ENCODE measurements at places on chromosomes 6 and 20. TPM values are rescaled to one million over a fixed set of nuclear protein-coding genes. Genes with fewer than 3 reads are reported as not detected.

LAMA5 gene
- total RNA-seq = 497 TPM

CDC5L gene
- total RNA-seq = 23.3 TPM

VWA7 gene
- 4.3 TPM for total RNA-seq

SPAG4 gene
- total RNA-seq = 17.6 TPM

HLA-DOA gene
- 0.08 TPM for total RNA-seq

MOCS1 gene
- 0.98 TPM for total RNA-seq

DNA sequence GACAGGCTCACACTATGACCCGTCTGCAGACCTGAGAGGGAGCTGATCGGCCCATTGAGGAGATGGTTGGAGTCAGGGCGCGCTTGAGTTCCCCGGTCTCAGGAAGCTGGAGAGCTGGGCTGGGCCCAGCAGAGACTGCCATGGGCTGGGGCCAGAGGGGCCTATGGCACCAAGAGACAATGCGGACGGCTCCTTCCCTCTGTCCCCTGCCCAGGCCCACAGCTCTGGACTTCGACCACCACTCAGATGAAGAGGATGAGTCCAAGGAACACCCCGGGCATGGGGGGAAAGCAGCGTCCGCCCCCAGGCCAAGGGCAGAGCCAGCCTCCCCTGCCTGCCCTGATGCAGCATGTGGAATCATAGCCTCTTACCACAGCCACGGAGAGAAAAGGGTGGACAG lies 40.2 kb upstream of the PHACTR3 start:
- H3K27ac ChIP-seq = no peak overlapping the region
- H3K4me3 ChIP-seq = no peak overlapping the region
- no peaks in the 10 kb centered on the region for H3K36me3 ChIP-seq
- DNase-seq = no peak

DNA sequence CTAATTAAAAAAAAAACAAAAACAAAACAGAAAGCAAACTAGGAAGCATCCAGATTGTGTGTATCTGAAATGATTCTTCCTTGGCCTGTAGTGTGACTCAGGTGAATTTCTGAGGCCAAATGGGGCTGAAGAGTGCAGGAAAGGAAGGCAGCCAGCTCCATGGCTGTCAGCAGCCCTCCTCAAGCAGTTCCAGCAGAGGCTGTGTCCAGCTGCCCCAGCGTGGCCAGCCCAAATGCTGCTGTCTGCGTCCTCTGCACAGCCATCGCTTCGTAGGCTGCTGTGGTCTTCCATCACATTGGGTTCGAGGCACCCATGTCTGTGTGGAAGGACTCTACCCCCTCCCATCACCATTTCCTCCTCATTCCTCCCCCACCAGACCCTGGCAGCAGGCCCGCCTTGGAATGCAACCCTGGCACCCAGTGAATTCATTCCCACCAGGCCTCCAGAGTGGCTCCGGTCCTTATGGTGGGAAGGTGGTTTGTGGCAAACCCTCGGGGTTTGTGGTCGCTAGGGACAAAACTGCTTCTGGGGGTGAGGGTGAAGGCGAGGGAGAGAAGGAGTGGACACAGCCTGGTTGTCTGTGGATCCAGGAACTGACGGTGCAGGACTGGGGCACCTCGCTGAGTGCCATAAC lies 81.5 kb downstream of the MYLK4 start:
- no peaks in the 10 kb centered on the region for H3K27me3 ChIP-seq
- no peaks in the 10 kb centered on the region for H3K36me3 ChIP-seq
- H3K4me3 ChIP-seq = no peak overlapping the region
- no peak overlapping the region for H3K27ac ChIP-seq
- no peak for DNase-seq
- H3K4me1 ChIP-seq = no peaks in the 10 kb centered on the region

DNA sequence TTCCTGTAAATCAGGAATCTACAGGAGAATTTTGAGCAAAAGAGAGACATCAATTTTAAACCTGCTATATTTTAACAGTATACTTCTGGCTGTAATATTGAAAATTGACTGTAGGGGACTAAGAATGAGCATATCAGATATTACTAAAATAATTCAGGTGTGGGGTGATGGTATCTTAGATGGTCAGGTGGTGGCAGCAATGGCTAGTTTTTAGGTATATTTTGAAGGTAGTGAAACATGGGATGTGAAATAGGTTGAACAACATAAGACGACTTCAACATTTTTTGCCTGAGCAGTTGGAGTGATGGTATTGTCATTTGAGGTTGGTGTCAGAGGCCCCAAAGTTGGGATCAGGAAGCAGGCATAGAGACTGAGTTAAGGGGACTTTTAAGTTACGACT lies 32.1 kb downstream of the FAM83B start:
- no peaks in the 10 kb centered on the region for H3K4me1 ChIP-seq
- peak; percentile 24 for DNase-seq
- H3K4me3 ChIP-seq = no peak overlapping the region
- H3K27ac ChIP-seq = no peak overlapping the region

DNA sequence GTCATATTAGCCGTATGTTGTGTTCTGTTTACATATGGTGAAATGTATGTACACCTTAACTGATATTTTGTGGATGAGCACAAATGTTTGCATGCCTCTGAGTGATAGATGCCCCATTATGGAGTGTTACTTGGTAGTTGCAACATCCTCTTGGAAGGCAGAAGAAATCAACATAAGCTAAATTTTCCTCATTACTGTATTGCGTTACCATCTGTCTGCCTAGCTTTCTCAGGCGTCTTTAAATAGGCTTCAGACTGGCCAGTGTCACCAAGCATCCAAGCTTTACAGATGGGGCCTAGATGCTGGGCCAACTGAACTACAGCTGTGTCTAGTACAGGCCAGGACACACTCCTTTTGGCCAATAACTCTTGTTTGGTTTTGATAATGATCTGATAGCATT lies 250.6 kb downstream of the SAMD5 start:
- H3K4me1 ChIP-seq = no peaks in the 10 kb centered on the region
- no peak overlapping the region for H3K4me3 ChIP-seq
- no peak for DNase-seq
- H3K36me3 ChIP-seq = no peaks in the 10 kb centered on the region
- no peak overlapping the region for H3K27ac ChIP-seq

- no peak overlapping the region for H3K27ac ChIP-seq
- no peaks in the 10 kb centered on the region for H3K4me1 ChIP-seq
Measured at GRCh38 chr20:58753267-58753921, 60.8 kb downstream of the NPEPL1 start.

DNA sequence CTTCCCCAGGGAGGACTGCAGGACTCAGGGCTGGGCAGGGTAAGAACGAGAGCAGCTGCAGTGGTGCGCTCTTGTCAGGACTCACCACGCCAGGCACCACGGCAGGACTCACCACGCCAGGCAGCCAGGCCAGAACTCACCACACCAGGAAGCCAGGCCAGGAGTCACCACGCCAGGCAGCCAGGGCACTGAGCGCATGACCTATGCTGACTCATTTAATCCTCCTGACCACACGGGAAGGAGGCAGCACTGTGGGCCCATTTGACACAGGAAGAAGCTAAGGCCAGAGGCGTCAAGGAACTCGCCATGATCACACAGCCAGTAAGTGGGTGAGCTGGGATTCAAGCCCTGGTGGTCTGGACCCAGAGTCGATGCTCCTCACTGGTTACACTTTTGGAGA lies 189.3 kb downstream of the PREX1 start:
- H3K27me3 ChIP-seq = no peaks in the 10 kb centered on the region
- no peaks in the 10 kb centered on the region for H3K36me3 ChIP-seq
- H3K27ac ChIP-seq = no peak overlapping the region
- peak; percentile 73 for DNase-seq

- no peak for DNase-seq
- H3K4me1 ChIP-seq = no peaks in the 10 kb centered on the region
- H3K27me3 ChIP-seq = no peaks in the 10 kb centered on the region
- H3K36me3 ChIP-seq = no peaks in the 10 kb centered on the region
- H3K27ac ChIP-seq = no peak overlapping the region
- H3K4me3 ChIP-seq = no peak overlapping the region
Measured at GRCh38 chr6:219641-220198, 72.6 kb upstream of the DUSP22 start.

GRCh38 chr20:18637224-18637623 lies 49.4 kb downstream of the DTD1 start:
- H3K4me1 ChIP-seq = no peaks in the 10 kb centered on the region
- H3K4me3 ChIP-seq = no peak overlapping the region
- H3K27ac ChIP-seq = no peak overlapping the region
- DNase-seq = no peak
- H3K27me3 ChIP-seq = no peaks in the 10 kb centered on the region

- no peaks in the 10 kb centered on the region for H3K4me1 ChIP-seq
- no peak overlapping the region for H3K27ac ChIP-seq
- DNase-seq = no peak
- H3K36me3 ChIP-seq = no peaks in the 10 kb centered on the region
- no peak overlapping the region for H3K4me3 ChIP-seq
Measured at GRCh38 chr6:140560671-140561070, 1186.2 kb upstream of the CITED2 start.

Measured in Panc1 (cell line).